ENCODE measurements at places on chromosomes 3 and 15.

- no peak for DNase-seq
These were observed 547.6 kb downstream of the FOXP1 start for GRCh38 chr3:71035886-71036285.

DNA sequence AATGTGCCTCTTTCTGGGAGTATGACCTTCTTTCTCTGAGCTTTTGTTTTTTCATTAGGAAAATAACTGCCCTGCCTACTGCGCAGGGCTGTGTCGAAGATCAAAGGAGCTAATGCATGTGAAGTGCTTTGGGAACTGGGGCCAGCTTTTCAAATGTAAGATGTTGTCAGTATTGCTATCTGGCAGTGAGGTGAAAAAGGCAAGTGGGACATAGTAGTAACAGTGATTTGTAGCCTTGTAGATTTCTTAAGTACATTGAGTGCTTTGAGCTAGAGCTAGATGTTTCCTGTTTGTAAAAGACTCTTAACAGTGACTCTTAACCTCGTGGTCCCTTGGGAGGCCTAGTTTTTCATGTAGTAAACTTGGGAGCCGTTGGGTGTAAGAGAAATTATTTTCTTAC is 126.5 kb downstream of the ECT2 start:
- no peak for DNase-seq

DNA sequence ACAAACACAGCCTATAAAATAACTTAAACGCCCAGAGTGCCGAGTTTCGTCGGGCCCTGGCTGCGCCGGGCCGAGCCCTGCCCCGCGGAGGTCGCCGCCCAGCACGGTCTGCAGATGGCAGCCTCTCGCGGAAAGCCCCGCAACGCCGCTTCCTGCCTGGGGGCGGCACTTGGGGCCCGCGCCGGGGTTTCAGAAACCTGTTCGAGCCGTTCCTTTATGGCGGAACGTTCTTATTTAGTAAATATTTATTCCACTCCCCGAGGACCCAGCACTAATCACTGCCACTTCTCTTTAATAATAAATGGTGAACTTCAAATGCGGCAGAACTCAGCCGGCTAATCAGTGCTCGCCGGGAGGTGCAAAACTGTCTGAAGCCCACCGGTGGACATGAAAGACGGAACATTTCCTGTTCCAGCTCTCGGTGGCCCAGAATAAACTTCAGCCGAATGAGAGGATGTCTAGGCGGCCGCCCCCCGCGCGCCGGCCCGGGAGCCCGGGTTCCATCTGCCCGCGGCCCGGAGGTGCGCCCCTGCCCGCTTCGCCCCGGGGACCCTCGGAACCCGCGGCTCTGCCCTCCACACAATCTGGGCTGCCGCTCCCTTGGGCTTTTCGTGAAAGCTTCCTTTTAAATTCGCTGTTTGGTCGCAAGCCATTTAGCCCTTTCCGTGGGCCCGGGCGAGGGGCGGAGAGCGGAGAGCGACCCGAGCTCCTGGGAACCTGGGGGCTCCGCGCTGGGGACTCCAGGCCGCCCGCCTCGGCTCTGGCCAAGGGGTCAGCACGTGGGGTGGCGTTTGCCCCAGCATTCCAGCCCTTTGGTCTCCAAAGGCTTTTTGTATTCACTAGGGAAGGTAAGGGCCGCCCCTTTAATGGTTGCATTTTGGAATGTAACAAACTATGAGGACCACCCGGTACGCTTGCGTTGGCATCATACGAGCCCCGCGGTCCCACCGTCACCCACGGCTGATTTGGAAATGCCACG is 110.8 kb upstream of the ATP11B start:
- peak; percentile 73 for DNase-seq

DNA sequence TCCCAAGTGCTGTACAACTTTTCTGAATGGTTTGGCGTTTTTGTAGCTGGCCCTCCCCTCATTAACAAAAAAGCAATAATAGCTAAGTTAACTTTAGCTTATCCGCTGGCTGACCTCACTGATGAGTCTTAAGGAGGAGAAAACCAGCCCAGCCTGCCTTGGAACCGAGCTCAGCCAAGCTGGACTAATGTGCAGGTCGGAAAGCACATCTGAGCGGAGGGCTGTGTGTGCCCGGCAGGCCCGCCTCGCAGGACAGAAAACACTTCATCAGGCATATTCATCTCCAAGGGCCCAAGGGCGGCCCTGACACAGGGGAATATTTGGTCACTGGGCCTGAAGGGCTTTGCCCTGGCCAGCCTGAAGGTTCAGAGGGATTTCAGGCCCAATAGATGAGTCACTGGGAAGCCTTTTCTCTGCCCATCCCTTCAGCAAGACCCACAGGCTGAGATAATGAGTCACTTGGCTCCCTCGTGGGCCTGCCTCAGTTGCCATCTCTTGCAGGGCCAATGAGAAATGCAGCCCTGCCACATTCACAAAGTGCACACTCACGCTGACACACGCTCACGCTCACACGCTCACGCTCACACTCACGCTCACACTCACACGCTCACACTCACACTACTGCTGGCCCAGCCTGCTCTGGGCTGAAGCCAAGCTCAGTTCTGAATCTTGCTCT is 75.1 kb downstream of the SLC12A8 start:
- DNase-seq = no peak

DNA sequence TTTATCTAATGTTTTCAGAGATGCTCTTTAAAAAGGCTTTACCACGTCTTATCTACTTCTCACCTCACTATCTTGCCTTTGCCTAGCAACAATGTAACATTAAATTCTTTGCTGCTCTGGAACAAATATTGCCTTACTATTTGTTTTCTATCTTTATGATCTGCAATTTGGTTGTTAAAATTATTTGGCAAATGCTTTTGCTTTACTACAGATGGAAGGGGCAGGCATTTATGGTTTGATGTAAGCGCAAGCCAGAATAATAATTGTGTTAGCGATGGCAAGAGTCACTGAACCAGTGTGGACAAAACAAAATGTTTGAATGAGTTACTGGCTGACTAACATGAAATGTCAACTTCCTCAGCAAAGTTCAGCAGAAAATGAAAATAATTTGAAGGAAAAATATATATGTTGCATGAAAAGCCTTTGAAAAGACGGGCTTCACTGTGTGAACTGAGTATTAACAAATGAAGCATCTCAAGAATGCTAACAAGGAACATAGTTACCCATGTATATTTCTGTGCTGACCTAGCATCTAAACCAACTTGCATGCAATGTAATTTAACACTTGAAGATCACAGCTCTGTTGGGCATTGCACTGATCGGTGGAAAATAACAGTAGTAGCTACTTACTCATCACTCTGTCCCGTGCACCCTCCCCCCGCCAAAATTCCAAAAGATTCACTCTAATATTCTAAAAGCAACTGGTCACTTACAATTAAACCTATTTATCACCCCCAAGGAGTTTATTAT is 454.0 kb upstream of the ARHGEF26 start:
- no peak for DNase-seq

GRCh38 chr3:115169808-115170207 is 22.7 kb upstream of the ZBTB20 start:
- DNase-seq = no peak

All from SJSA1 (cell line).